Esophagus squamous epithelium (tissue), 5 donors: ENCODE measurements at places on chromosomes 1 and 21.

DNA sequence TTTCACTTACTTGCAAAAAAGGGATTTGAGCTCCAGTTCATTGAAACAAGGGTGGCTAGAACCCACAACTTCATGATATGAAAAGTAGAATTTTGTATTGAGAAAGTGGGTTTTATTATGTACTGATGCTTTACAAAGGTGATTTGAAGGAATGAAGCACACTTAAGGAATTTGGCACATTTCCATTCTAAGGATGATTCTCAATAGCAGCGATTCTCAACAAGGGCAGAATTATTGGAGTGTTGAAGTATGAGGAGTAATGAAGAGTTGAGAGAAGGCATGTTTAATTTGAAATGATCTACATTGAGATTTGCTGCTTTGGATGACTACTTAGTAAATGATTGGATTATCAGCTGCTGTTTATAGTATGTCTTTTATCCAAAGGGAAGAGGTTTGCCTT, 54.7 kb downstream of the FNBP1L start:
- no peak for DNase-seq

DNA sequence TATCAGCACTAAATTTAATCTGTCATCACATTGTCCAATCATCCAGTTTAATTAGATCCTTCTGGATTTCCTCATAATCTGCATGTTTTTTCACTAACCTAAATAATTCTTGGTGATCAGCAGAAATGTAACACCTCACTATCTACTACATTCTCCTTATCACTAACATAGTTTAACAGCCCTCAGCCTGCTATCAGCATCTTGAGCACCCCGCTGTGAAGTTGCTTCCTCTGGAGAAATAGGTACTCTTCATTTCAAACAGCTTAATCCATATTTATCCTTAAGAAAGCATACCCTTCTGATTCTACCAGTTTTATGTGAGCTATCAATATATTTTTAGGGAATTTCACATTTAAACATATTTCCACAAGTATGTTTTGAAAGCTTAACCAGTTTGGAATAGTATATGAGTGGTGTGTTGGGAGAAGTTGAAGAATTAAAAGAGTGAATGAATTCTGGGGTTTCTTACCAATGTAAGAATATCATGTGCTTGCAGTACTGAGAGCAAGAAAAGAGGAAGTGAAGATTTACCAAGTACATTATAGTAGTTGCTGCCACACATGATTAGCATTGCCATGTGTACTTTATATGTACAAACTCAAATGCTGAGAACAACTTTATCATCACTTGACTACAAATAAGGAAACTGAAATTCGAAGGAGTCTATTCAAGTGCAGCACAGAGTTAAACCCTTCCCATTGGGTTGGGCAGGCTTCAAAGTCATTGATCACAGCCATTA, 771.1 kb upstream of the ADGRL4 start:
- DNase-seq, result no peak

- DNase-seq, result no peak
These were observed 240.7 kb upstream of the C1orf174 start for GRCh38 chr1:4140821-4141220.

DNA sequence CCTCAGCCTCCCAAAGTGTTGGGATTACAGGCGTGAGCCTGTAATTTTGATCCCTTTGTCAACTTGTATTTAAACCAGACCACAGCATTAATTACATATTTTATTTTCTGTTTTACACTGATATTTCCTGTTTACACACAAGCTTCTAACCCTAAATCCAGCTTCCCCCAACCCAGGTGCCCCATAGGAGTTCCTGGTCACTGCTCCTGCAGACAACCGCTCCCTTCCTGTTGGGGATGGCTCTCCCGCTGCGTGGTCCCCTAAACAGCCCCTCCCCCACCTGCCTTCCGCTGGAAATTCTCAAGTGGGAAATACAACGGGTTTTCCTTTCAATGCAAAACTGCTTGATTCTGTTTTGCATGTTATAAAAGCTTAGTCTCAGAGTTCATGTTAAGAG, 3.7 kb downstream of the CSTB start:
- DNase-seq, result no peak

DNA sequence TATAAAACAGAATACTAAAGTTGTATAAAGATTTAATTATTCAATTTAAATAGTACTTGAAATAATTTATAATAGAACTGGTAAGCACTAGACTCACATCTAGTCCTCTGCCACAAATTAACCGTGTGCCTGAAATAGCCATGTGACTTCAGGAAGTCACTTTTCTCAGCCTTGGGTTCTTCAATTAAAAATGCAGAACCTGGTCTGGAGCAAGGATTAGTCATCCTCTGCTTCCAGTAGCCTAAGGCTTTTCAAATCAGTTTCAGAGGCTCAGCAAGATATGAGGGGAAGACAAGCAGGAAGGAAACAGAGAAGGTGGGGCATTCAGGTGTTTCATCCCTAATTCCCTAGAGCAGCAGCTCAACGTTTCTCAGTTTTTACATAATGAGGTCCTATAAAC, 23.0 kb downstream of the DPH5 start:
- DNase-seq, result no peak

DNA sequence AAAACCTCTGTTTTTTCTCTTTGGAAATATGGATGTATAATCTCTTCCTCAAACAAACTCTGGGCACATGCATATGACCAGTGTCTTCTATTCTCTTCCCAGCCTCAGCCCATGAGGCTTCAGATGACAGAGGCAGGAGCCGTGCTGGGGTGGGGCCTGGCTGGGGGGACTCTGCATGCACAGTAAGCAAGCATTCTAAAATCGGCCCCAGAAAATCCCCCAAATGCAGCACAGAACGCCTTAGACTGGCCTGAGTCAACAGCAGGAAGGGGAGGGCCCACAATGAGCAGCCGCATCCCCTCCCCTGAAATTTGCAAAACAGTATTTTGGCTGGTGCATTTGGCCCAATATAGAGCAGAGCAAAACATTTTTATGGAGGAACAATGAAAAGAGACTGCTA, 47.8 kb downstream of the ITPKB start:
- no peak for DNase-seq

- DNase-seq, result no peak
These were observed 21.5 kb downstream of the SPATA6 start for GRCh38 chr1:48450505-48450904.

GRCh38 chr1:6177681-6178380, 2.3 kb downstream of the CHD5 start:
- DNase-seq, result no peak

GRCh38 chr1:33335020-33335419, 14.1 kb upstream of the A3GALT2 start:
- no peak for DNase-seq

- DNase-seq, result no peak
These were observed 502.0 kb downstream of the SMYD3 start for GRCh38 chr1:246005067-246005466.

DNA sequence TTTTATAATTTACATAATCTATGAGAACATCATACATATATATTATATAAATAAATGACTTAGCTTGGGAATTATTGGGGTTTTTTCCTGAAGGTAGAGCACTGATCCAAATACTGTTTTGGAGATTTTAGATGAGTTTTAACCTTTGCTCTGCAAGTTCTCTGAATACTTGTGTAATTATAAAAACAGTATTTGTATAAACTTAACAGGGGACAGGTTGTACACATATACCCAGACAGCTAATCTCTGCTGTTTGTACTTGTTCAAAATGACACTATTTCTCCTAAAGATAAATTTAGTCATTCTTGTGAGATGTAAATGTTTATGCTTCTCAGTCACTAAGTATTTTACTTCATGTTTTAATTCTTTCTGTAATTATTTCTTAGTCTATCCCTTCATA, 8.7 kb downstream of the AGL start:
- DNase-seq, result no peak

DNA sequence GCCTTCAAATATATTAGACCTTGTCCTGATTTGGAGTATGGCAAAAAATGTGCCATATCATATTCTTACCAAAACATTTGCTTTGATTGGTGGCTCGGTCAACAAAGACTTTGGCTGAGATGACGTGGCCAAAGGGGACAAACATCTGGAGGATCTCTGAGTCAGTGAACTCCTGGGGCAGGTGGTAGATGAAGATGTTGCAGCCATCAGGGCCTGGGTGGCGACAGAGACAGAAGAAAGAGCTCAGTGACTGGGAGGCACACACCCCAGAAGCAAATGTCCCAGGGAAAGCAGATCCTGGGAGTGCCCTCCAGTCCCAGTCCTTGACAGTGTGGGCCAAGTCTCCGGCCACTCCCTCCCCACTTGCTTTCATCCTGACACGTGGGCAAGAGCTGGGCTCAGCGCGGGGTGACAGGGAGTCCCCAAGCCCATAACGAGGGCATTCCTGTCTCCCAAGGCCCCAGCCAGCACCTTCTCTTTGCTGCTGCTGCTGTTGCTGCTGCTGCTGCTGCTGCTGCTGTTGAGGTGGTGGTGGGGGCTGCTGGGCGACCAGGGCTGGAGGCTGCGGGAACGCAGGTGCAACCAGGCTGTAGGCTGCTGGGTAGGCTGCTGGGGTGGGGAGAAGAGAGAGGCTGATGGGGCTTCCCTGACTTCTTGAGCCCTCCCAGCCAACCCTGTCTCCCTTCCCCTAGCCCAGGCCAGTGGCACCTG, 10.7 kb downstream of the CELF3 start:
- DNase-seq, result no peak

DNA sequence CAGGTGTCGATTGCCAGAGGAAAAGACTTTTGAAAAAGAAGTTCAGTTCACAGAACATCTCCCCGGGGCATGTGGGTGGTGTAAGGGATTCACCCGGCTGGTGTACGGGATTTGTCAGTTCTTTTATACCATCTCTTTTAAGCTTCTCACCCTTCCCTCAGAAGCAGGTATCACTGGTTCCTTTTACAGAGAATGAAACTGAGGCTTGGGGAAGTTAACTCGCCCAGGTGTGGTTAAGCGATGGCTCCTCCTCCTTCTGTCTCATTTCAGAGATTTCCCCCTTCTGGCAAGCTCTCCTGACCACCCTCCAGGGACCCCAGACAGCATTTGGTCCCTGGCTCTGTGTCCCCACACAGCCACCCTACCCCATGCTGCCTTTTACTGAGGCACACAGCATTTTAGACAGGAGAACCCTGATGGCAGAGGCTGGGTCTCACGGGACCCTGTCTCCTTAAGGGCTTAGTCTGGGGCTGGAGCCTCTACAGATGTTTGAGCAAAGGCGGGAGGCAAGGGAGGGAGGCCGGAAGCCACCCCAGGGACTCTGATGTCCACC, 2.8 kb upstream of the ECE1 start:
- no peak for DNase-seq

GRCh38 chr1:207418351-207418750, 35.8 kb upstream of the CR2 start:
- no peak for DNase-seq

GRCh38 chr1:67955591-67955990, 94.8 kb downstream of the DIRAS3 start:
- DNase-seq, result no peak

DNA sequence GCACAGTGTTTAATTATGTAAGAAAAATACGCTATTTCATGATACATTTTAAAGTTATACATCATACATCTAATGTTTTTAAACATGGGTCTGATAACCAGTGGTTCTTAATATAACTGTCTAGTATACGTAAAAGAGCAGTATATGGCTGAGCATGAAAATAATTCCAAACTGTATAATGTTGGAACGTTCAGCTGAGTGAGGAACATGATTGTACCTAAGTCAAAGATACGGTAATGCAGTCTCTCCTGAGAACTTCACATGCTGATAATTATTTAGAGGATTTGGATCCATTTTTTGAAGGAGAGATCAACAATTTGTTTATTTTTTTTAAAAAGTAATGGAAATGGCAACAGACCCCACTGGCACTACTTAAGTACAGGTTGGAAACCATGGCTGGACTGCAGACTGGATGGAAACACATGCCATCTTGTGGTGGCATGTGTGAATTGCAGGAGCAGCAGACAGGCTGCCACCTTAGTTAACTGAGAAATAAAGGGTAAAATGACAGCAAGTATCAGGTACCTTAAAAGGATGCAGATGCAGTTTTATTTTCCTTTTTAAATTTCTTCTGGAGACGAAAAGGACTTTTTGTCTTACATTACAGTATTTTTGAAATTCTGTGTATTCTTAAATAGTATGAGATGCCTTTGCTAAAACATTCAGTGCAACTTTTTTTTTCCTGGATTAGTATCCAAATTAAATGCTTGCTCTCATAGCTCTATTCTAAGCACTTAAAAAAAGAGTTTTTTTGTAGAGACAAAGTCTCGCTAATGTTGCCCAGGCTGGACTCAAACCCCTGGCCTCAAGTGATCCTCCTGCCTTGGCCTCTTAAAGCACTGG, 73.8 kb downstream of the MTR start:
- DNase-seq, result no peak

DNA sequence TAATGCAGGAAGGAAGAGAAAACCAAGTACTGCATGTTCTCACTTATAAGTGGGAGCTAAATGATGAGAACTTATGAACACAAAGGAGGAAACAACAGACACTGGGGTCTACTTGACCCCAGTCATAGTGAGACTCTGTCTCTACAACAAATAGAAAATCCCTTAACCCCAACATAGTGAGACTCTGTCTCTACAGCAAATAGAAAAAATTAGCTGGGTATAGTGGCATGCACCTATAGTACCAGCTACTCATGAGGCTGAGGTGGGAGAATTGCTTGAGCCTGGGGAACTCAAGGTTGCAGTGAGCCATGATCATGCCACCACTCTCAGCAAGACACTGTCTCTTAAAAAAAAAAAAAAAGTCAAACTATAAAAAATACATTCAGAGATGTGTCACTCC, 42.7 kb downstream of the GIPC2 start:
- DNase-seq, result no peak

DNA sequence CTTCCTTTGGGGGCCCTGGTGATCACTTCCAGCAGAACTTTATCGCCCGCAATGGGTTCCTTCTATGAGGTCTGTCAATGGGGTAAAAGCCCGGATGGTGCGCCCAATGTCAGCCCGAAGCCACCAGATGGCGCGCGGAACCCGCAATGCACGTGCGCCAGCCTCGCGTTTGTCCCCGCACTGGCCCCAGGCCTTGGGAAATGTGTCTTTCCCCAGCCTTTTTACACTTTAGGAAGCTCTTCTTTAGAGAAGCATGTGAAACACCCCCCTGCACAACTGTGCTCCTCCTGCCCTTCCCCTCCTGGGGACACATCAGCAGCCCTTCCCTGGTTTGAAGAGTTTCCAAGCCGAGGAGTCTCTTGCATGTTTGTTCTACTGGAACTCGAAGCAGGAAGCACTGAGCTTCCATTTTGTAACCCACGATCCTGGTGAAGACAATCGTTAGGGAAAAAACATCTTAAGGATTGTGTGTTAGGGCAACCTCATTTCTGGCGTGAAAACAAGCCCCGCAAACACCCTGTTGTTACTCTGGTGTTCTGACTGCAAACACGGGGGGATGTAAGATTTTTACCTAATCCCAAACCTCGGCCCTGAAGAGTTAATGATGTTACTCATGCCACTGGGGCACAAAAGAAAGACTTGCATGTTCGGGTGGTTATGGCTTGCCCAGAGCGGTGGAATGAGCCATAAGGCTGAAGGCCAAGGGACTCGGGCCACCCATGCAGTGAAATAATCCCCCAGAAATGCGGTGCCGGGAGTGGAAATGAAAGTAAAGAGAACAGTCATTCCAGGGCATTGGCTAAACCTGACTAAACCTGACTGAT, 20.4 kb upstream of the TARBP1 start:
- DNase-seq, result peak; percentile 45

DNA sequence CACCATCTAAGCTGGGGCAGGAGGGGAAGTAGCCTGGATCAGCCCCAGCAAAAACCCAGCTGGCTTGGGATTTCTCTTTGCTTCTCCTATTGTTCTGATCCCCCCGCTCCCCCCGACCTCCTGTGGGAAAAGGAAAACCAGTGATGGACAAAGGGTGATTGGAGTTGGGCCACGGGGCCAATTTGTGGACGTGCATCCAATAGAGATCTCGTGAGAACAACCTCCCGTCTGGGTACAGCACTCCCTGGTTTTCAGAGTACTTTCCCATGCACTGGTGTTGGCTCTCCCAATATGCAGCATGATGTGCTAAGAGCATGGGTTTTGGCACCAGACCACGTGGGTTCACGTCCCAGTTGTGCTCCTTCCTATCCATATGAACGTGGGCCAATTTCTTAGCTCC, 9.0 kb downstream of the BLACAT1 start:
- no peak for DNase-seq
